Omental fat pad (tissue), 4 donors: ENCODE measurements at places on chromosomes 3 and 15.

GRCh38 chr3:184176377-184177330 lies 2.0 kb downstream of the AP2M1 start:
- DNase-seq = no peak

DNA sequence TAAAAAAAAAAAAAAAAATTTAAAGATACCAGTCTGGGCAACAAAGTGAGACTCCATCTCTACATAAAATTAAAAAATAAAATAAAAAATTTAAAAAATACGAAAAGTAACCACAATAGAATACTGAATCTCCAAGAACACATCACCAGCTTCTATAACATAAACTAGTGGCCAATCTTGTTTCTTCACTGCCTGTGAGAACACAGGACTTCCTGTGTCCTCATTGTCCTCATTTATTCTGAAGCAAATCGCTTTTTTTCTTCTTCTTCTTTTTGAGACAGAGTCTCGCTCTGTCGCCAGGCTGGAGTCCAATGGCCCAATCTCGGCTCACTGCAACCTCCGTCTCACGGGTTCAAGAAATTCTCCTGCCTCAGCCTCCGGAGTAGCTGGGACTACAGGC lies 28.6 kb upstream of the RAB7A start:
- DNase-seq = no peak

GRCh38 chr15:38690719-38691332 lies 126.2 kb upstream of the RASGRP1 start:
- DNase-seq = peak; percentile 66

DNA sequence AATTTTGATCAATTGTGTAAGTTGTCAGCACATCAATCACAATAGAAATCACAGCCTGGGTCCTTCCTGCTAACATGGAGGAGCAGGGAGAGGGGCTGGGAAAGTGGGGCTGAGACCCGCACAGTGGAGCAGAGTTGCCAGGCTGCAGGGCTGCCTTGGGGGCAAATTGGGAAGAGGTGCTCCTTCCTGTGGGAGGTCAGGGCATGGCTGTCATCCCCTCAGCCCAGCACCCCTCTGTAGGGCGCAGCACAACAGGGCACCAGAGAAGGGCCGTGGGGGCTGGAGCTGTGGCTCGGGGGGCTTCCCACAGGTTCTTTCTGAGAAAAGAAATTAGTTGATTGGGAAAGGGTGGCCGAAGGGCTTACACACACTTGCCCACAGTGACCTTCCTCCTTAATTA lies 126.3 kb downstream of the NSMCE3 start:
- DNase-seq = no peak

- DNase-seq = no peak
Observed at GRCh38 chr3:127253491-127253890, 34.4 kb downstream of the PRR20G start.

GRCh38 chr3:123790254-123791072 lies 93.7 kb downstream of the MYLK start:
- DNase-seq = no peak

GRCh38 chr3:45914362-45915058 lies 28.2 kb downstream of the CCR9 start:
- DNase-seq = no peak

GRCh38 chr15:83306561-83306960 lies 22.1 kb upstream of the BNC1 start:
- DNase-seq = no peak

- no peak for DNase-seq
Observed at GRCh38 chr15:58528188-58528870, 96.5 kb downstream of the LIPC start.

DNA sequence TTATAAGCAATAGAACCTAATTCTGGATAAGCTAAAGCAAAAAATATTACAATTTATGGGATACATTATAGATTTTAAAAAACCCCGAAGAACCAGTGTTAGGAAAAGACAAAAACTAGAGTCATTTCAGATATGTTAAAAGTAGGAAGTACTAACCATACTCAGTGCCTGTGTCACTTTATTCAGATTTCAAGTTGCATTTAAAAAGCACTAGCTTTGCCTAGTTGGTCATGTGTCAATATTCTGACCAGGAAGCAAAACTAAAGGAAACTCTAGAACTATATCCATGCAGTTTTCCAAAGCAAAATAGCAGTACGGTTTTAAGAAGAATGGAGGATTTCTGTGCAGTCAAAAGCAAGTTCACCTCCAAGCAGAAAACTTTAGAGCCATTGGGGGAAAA lies 88.4 kb downstream of the RAP2B start:
- no peak for DNase-seq

DNA sequence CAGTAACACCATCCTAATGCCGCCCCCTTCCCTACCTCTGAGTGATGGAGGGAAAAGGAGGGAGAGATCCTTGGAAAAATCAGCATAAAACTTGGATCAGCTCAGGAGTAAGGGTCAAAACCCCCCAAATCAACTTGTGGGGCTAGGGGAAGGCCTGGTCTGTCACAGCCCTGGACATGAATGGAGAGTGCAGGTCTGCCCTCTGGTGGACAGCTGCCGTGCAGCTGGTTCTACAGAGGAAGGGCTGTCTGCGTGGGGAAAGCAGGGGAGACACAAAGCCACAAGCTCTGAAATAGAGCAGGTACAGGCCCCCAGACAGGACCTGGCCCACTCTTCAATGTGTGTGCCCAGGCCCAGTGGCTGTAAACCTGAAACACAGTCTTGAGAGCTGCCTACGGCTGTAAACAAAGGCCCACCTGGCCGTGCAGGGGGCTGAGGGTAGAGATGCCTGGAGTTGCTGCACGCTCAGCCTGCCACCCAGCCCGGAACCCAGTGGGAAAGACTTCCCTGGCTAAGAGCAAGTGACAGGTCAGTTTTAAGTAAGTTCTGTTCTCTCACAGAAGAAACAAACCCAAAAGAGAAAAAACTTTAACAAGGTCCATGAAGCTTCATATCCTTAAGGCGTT lies 16.4 kb downstream of the CLK3 start:
- DNase-seq = peak; percentile 64

- no peak for DNase-seq
Observed at GRCh38 chr3:107753494-107753893, 230.7 kb downstream of the BBX start.

DNA sequence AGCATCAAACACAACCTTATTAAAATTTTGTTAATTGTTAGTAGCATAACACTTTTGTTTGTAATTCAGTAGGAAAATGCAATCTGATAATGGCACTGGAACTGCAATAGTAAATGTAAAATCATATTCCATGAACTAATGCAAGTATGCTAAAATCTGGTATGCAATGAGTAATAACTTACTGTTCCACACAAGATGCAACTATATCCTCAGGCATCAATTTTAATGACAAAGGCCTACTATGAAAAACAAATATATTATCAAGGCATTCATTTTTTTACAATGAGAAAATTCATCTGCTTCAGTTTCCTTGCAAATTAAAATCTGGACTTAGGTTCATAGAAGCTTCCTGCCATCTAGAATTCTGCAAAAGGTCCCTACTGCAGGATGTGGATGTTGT lies 1.4 kb upstream of the NSMCE3 start:
- no peak for DNase-seq
